Hippocampal formation (tissue), 2 donors: ENCODE measurements at places on chromosomes 12 and 14.
A peak's percentile ranks its signal among the peaks of the same experiment; 100 is the strongest.

- no peak for DNase-seq
Observed at GRCh38 chr14:74952180-74952665, 3.2 kb downstream of the PGF start.

- DNase-seq: no peak
Observed at GRCh38 chr14:103765526-103765925, 49.9 kb downstream of the ZFYVE21 start.

DNA sequence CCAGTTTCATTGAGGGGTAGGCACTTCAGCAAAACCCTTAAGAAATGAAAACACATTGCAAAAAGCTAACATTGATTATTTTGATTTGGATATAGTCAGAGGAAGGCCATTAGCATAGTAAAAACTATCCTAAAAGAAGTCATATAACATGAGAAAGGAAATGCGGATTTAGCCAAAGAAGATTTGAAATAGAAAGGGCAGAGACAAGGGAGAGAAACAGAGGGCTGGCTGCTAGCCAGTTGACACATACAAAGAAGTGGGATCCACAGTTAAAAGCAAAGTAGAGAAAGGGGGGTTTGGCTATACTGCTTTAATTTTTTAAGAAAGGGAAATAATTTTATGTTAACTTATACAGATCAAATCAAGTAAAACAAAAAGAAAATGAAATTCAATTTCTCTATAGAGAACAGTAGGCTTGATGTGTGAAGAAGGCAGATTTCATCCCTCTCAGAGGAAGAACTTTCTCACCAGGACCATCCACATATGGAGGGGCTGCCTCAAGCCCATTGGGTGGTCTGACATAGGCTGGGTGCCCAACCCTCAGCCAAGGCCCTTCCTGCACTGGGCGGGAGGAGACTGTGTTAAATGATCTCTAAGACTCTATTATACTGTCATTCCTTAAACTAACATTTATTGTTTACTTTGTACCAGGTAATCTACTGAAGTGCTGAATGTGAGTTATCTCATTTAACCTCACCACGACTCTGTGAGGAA, 420.3 kb downstream of the CCDC91 start:
- DNase-seq: no peak

DNA sequence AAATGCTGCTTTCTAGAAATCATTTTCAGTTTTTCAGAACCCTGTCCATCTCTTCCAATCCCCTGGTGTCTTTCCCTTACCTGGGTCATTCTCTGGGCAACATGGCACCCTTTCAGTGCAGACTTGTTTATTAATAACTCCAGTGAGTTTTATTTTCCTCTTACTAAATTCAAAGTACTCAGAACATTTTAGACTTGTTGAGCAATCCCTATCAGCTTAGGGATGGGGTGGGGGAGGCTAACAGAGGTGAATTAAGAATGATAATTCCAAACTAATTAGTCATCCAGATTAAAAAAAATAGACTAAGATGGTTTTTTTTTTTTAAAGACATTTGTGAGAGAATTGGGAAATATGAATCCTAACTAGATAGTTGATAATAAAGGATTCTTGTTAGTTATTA, 10.7 kb downstream of the GPRC5A start:
- DNase-seq: no peak

DNA sequence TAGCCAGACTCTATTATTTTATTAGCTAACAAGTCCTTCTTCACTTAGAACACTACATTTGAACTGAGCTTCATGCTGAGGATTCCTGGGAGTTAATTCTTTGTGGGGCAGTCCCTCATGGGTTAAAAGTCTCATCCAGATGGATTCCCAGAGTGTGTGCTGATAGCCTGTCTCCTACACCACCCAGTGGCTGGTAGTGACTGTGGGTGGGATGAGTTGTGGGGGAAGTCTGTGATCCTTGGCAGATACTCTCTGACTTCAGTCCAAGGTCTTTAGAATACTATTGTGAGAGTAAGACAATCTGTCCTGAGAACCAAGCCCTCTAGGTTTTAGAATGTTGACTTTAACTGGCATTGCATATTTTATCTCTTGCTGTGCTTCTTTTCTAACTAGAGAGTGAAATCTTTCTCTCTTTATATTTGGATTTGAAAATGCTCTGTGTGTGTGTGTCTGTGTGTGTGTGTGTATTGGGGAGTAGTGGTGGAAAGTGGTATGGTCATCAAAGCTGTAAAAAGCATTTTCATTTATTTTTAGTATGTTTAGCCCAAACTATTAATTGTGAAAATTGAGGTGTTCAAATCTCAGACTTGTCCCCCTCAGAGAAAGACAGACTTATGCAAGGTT, 37.3 kb downstream of the AKAP6 start:
- peak; percentile 68 for DNase-seq

- no peak for DNase-seq
Observed at GRCh38 chr14:85002846-85003245, 527.1 kb upstream of the FLRT2 start.

DNA sequence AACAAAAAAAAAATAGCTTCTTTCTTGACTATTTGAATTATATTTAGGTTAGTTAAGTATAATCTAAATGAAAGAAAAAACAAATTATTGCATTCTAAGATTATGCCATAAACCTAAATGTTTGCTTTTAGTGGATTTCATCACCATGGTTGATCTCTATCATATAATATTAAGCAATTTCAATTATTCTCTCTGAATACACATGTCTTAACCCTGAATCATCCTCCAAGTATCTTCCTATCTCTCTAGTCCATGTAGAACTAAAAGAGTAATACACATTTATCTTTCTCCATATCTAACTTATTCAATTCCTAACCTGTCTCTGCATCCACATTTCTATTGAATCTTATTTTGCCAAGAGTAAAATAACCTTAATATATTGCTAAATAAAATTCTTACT, 59.6 kb downstream of the PPFIA2 start:
- no peak for DNase-seq

DNA sequence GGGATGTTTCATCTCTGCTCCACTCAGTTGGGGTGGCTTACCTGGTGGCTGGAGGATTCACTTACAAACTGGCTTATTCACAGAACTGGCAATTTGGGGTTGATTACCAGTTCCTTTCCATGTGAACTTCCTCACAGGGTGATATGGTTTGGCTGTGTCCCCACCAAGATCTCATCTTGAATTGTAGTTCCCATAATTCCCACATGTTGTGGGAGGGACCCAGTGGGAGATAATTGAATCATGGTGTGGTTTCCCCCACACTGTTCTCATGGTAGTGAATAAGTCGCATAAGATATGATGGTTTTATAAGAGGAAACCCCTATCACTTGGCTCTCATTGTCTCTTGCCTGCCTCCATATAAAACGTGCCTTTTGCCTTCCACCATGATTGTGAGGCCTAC, 26.9 kb upstream of the IGF1 start:
- DNase-seq: no peak

DNA sequence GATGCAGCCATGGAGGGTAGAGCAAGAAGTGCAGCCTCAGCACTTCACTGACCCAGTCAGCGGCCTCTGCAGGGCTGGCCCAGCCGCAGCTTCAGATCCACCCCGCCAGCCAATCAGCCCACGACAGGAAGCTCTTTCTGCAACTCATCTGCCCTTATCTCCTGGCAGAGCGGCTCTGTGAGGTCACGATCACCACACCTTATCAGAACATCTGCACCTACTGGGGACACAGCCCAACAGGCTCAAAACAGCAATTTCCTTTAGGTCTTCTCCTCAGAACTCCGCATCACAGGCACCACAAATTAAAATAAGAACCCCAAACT, 287.3 kb downstream of the BCL11B start:
- no peak for DNase-seq
